Eye (tissue), 1 donor: ENCODE measurements at places on chromosomes 5 and 9.

GRCh38 chr9:112283582-112284253 lies 49.7 kb downstream of the PTBP3 start:
- DNase-seq = no peak

DNA sequence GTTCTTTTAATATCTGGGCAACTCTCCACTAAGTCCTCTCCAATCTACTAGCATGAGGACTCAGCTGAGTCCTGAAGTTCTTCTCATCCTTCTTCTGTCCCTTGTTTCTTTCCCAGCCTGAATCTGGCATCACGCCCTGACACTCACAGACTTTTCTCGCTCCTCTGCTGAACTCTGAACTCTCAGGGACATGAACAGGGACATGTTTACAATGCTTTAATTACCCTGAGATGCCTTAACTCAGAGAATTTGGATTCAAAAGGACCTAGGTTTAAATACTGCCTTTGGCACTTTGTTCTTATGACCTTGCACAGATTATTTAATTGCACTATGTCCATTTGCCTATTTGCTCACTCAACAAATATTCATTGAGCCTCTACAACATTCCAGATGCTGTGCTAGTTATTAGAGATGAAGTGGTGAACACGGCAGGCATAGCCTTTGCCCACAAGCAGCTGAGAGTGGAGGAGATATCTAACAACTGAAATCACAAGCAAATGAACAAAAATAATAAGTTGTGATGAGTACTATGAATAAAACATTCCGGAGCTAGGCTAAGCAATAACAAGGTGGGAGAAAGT lies 106.0 kb downstream of the ADRB2 start:
- DNase-seq = no peak

- no peak for DNase-seq
These were observed 24.4 kb upstream of the SCAMP1 start for GRCh38 chr5:78335976-78336375.

GRCh38 chr9:91816356-91816755 lies 133.7 kb downstream of the ROR2 start:
- DNase-seq = no peak

- no peak for DNase-seq
These were observed 12.1 kb upstream of the NRG2 start for GRCh38 chr5:140055152-140055551.

GRCh38 chr5:34522599-34523386 lies 133.3 kb upstream of the RAI14 start:
- peak; percentile 90 for DNase-seq

- DNase-seq = no peak
These were observed 630.6 kb downstream of the TLE1 start for GRCh38 chr9:81058782-81059181.

DNA sequence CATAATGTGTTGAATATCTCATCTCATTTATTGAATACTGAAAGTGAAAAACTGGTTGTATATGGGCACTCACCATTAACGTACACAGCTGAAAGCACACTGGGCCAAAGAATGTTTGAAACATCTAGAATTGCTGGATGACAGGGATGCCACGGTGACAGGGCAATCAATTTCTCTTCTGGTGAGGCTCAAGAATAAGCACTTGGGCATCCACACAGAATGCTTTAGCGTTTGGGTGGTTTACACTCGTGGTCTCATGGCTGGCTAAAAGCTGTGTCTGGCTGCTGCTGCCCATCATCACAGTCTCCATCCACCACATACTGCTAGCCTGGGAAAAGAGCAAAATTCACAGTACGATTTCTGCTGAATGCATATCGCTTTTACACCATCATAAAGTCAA lies 30.7 kb upstream of the IL31RA start:
- DNase-seq = no peak

DNA sequence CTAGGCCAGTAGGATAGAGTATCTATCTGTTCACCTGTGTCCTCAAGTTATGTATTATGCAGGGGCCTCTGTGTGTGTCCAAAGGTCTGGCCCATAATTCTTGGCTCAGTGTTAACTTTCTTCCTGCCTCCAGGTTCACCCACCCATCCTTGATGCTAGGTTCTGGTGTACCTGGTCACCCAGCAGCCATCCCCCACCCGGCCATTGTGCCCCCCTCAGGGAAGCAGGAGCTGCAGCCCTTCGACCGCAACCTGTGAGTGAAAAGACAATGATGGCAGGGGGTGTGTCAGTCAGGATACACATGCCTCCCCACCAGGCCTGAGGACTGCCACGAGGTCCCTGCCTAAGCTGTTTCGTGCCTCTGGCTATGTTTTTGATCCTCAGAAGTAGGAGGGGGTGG lies 27.6 kb downstream of the TCF7 start:
- no peak for DNase-seq

DNA sequence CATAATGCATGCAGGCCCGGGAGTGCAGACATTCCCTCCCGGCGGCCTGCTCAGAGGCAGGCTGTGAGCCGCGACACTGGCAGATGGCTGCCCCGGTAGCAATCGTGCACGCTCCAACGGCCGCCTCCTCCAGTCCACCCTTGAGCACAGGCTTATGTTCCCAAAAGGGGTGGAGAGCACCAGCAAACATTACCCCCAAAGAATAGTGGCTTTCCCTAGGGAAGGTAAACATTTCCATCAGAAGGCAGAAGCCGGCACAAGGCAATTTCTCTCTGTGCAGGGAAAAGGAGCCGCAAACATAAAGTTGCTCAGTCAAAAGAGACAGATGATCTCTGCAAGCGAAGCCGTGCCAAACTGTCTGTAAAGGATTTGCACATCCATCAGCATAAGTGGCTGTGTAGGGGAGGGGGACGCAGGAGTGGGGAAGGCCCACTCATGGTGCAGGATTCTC lies 92.5 kb downstream of the SIL1 start:
- peak; percentile 89 for DNase-seq

DNA sequence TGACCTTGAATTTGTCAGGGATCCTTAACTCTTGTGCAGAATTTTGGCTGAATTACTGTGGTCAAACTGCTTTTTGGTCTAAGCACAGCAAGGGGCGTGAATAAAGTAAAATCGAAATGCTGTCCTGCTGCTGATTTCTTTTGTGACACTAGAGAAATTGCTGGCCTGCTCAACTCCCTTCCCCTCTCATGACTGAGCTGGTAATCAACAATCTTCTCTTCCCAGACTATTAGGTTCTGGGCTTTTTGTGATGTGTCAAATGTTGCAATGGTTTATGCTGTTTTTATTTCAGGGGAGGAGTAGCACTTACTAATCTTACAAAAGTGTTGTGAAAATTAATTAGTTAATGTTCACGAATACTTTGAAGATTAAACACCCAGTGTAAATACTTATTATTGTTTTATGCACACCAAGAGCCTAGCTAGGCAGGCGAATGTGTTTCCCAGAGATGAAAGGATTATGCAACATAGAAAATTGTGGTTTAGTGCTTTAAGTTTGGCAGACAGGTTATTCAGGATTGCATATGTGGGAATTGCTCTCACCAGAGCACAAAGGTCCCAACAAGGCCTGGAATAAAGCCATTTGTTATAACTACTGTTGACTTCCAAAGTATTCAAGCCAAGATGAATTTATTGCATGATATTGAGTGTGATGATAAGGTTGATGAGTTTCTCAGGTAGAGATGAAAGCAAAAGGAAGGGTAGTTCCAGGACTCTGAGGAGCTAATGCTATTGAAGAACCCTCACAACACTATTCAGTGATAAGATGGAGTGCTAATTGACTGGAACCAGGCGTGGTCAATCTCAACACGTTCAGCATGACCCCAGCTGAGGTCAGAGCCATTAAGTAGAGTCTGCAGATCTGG lies 280.7 kb upstream of the ZNF608 start:
- DNase-seq = no peak

DNA sequence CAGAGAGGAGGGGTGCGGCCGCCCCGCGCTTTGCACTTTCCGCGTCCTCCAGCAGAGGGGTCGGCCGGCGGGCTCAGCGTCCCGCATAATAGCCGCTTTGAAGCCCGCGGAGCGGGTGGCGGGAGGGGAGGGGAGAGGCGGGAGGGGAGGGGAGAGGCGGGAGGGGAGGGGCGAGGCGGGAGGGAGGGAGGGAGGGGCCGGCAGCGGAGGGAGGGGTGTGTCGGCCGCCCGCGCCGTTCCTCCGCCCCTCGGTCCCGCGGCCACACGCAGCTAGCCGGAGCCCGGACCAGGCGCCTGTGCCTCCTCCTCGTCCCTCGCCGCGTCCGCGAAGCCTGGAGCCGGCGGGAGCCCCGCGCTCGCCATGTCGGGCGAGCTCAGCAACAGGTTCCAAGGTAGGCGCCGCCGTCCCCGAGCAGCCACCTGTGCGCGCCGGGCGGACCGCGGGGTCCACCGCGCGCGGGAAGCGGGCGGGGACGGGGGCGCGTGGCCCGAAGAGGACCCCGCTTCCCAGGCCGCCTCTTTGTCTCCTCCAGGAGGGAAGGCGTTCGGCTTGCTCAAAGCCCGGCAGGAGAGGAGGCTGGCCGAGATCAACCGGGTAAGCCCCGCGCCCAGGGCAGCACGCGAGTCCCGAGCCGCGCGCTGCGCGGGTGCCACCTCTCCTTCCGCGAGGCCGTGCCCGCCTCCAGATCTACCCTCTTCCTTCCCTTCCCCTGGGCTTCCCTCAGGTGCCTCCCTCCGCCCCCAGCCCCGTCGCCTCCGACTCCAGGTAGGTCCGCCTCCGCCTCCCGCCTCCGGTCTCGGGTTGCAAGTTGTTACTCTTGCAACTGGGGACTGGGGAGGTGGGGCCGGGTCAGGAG lies at the start of gene AIF1L:
Gene AIF1L, plus strand, starts transcription at position 263 of the 857 bp plus-strand sequence. Its CDS starts 99 bp downstream, at position 362.
- DNase-seq = peak; percentile 91

DNA sequence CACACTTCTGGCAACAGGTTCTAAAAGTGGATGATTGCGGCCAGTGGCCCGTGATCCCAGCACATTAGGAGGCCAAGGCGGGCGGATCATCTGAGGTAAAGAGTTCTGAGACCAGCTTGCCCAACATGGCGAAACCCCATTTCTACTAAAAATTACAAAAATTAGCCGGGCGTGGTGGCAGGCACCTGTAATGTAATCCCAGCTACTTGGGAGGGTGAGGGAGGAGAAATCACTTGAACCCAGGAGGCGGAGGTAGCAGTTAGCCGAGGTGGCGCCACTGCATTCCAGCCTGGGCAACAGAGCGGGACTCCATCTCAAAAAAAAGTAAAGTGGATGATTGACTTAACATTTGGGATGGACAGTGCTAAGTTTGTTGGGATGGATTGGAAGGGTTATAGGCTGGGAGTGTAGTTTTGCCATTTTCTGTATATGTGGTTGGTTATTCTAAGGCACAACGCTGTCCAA lies 3.4 kb downstream of the MATR3 start:
- no peak for DNase-seq

GRCh38 chr9:136228107-136228875 lies 17.3 kb downstream of the QSOX2 start:
- no peak for DNase-seq

GRCh38 chr9:95373069-95373681 lies 55.7 kb upstream of the FANCC start:
- DNase-seq = no peak

DNA sequence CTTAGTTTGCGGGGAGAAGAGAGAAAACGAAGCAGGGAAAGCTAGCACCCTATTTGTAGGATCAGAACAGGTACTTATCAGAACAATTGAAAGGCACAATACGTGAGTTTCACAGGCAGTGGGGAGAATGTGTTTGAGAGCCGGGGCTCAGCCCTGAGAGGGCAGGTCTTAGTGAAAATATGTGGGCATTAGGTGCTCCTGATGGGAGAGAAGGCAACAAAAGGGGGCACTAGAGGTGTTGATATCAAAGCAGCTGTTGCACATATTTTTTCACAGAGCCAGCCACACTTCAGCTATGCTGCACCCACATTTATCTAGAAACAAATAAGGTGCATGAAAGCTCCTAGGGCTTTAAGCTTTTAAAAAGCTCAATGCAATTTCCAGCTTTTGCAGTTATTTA lies 99.7 kb upstream of the MAN2A1 start:
- no peak for DNase-seq

DNA sequence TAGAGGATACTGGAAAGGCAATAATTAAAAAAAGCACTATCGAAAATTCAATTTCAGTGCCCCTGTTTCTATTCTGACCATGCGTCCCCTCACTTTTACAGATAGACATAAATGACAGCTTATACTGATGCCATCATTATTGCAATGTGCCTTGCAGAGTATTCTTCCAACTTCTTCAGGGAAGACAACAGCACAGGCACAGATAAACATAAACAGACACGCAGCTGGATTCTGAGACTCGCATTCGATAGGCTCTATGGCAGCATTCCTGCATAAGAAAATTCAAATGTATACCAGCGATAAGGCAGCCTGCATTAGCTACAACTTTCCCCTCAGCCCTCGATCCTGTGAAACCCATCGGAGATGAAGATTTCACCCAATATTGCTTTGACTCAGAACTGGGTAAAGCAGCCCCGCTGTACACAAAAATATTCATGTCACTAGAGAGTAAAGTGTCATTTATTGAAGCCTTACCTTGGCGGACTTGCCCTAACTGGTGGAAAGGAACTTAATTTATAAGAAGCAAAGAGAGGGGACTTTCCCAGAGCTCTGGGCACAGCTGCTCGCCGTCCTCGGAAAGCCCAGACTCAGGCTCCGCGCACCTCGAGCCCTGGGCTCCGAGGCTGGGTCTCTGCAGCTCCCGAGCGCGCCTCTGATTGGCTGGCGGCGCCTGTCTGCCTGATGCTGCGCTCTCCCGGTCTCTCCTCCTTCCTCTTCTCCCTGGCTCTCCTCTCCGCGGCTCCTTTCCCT lies at the start of gene CDH18:
Gene CDH18, minus strand, starts transcription at position 589 of the 750 bp plus-strand sequence. CDS start 149,214 bp downstream, outside the sequence.
- DNase-seq = peak; percentile 84

GRCh38 chr9:78939311-78940065 lies 632.3 kb upstream of the TLE4 start:
- DNase-seq = peak; percentile 33

- peak; percentile 72 for DNase-seq
These were observed 42.8 kb downstream of the RAPGEF1 start for GRCh38 chr9:131697097-131697496.

DNA sequence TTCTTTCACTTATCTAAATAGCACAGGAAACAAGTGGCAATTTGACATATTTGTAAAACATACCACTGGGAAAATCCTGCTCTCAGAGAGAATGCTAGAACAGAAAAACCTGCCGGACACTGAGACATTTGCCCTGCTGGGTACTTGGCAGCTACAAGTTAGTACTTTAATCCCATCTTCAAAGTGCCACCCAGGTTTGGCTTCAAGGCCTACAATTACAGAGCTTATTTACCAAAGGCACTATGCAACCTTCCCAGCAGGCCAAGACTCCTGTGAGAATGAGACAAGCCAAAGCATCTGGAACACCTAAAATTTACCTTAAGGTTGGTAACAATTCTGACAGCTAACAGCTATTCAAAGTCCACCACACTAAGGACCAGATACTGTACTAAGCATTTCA lies 78.3 kb downstream of the TSSK1B start:
- no peak for DNase-seq
